Activated CD4-positive, alpha-beta T cell treated with anti-CD3 and anti-CD28 coated beads, Interleukin-2, amount 50 U/mL, for 16 hours (primary cell): ENCODE measurements at places on chromosomes 12 and 14.

GRCh38 chr14:103143506-103143905 lies 20.2 kb downstream of the TNFAIP2 start:
- DNase-seq = no peak

- peak; percentile 5 for DNase-seq
These were observed 299.7 kb upstream of the FBXO33 start for GRCh38 chr14:39731912-39732311.

DNA sequence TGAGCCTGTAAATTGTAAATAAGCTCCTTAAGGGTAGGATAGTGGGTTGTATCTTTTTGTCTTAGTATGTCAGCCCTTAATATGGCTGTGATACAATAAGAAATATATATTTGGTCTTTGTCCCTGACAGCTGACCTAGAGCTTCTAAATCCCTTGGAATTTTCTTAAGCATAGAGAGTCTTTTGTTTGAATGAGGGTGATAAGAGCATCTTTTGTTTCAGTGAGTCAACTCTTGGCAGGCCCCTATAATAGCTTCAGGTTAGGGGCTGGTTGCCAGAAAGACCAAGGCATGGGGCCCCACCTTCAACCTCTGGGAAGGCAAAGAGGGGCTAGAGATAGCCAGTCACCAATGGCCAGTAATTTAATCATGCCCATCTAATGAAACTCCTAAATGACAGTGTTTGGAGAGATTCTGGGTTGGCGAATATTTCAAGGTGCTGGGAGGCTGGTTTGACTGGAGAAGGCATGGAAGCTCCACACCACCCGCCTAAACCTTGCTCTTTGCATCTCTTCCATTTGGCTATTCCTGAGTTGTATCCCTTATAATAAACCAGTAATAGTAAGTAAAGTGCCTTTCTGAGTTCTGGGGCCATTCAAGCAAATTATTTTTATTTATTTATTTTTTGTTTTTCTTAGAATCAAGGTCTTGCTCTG lies 10.5 kb downstream of the PALS1 start:
- no peak for DNase-seq

DNA sequence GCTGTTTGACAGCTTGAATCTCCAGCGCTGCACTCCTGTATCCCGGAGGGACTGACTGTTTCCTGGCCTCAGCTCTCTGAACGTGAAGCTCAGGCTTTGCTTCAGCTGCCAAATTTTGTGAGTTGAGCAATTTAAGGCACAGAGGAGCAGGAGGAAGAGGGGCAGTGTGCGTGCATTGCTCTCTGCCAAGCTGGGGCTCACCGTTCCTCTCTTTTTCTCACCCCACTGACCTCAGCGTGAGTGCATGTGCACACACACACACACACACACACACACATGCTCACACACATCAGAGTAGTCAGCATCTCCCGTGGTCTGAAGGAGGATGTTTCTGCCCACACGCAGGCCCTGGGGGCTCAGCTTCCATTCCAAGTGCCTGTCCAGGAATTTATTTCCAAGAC lies 27.8 kb upstream of the BDKRB2 start:
- DNase-seq = no peak

DNA sequence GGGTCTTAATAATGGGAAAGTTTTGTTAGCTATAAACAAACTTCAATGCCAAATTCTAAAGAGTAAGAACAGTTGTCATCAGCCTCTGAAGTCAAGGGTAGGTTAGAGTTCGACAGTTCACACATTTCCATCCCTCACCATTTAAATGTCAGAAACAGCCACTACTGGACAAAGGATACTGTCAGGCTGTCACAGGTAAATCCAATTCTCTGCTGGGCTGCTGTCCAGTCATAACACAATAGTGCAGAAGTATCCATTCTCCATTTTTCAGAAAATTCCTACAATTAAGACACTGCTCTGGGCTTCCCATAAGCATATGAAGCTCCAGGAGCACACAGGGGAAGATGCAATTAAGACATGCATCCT lies 221.4 kb downstream of the RPS29 start:
- no peak for DNase-seq

DNA sequence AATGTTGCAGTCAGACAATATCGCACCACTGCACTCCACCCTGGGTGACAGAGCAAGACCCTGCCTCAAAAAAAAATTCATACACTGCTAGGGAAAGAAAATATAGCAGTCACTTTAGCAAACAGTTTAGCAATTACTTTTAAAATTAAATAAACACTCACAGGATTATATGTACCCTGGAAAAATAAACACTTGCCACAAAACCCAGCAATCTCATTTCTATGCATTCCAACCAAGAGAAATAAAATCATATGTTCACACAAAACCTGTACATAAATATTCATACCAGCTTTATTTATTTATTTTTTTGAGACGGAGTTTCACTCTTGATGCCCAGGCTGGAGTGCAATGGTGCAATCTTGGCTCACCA lies 20.2 kb downstream of the ATXN2 start:
- DNase-seq = no peak

DNA sequence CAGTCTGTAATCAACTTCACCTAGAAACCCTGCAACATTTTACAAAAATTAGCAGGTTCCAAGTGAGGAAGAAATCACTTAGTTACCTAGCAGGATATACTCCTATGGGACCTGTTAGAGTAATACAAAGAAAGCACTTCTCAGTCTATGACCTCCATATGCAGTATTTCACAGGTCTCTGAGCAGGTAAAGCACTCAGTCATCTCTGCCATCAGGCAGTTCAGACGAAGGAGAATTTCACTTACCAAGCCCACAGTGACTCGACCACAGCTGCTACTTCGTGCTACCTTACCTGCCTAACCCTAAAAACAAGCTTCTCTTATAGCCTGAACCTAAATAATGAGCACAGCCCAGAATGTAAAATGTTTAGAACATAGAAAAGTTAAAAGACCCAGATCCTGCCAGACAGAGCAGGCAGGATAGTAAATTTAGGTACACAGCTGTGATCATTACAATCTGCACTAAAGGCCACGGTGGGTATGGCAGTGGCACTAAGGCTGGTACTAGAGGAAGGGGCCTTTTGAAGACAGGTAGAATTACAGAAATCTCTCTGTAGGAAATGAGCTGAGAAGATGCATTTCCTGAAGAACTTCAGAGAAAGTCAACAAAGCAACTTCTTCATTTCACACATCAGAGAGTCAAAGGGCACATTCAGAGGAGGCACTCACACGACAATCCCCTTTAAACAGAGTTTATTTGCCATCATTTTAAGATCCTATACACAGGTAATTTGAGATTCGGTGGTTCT lies 35.7 kb downstream of the DCAF5 start:
- DNase-seq = no peak

DNA sequence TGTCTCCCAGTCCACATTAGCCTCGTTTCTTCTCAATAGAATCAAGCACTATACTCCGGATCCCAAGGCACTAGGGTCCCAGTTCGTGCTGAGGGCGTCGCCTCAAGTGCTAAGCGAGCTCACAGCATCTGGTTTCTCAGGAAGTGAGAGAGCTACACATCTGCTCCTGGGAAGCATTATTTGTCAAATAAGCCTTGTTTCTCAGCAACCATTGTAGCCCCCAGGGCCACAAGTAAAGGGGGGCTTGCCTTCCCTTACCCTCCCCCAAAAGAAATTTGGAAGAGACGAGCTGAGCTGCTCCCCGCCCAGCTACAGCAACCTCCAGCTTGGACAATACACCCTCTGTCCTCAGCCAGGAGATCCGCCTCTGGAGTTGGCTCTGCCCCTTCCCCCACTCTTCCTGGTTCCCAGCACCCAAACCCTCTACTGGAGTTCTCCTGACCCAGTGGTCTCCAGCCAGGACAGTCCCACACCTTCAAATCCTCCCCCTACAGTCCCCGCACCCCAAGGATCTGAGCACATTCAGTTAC lies 5.7 kb upstream of the TNS2 start:
- DNase-seq = no peak

- no peak for DNase-seq
These were observed 179.6 kb downstream of the SLC35F4 start for GRCh38 chr14:57686304-57686703.

GRCh38 chr14:96390965-96391292 lies 999 bp upstream of the AK7 start:
- DNase-seq = no peak

DNA sequence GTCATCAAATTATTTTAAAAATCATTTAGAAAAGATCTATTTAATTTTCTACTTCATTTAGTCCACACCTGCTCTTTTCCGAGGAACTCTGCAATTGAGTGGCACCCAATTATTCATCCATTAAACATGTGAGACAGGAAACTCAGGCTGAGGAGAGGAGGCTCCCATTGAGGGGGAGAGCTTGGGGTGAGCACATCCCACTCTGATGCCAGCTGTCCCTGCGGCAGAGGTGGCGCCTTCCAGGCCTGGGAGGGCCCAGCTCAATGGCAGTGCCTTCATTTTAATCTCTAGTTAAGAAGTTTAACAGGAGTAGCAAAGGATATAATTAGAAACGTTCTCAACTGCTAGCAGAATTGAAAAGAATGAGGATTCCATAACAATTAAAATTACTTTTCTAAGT lies 92.0 kb downstream of the ITPR2 start:
- no peak for DNase-seq

DNA sequence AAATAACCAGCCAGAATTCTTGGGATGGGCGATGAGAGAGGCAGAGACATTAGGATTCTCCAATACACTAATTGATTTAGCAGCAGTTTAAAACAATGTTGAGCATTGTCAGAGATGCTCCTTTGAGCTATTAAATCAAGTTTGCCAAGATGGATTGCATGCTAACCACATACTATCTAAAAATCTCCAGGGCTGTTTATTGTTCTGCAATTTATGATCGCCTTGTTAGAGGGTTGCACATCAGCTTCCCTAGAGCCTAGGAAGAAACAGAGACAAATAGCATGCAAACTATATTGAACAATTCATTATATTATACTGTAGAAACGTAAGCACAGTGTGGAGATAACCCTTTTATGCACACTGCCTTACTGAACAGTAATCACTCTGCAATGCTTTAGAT lies 599.9 kb downstream of the SOX5 start:
- no peak for DNase-seq

GRCh38 chr12:70964867-70965510 lies 44.5 kb upstream of the PTPRR start:
- no peak for DNase-seq

DNA sequence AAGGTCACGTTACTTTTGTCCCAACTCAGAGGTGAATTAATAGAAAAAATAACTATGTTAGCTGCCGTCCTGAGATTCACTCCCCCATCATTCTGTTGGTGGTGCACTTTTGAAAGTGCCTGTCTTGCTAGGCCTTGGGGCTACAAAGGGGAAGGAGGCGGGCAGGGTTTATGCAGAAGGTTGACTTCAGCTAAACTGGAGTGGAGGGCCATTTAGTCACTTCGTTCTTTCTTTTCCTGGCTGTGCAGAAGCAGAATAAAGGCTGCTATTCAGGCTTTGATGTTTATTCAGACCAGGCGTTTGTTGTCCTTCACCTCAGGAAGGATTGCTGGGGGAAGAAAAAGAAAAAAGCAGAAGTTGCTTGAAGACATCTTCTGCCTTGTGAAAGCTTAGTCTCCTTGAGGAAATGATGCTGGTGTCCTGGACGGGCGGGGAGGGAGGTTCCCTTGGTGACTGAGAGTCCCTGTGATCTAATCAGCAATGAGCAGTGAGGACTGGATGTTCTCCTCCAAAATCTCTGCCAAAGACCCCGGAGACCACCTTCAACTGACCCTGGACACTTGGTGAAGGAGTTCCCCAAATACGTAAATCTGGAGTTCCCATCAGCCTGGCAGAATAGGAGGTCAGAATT lies 4.0 kb downstream of the GLT1D1 start:
- no peak for DNase-seq

GRCh38 chr12:92034083-92034482 lies 111.6 kb downstream of the BTG1 start:
- no peak for DNase-seq

- no peak for DNase-seq
These were observed 242.3 kb downstream of the SUDS3 start for GRCh38 chr12:118618695-118619094.

DNA sequence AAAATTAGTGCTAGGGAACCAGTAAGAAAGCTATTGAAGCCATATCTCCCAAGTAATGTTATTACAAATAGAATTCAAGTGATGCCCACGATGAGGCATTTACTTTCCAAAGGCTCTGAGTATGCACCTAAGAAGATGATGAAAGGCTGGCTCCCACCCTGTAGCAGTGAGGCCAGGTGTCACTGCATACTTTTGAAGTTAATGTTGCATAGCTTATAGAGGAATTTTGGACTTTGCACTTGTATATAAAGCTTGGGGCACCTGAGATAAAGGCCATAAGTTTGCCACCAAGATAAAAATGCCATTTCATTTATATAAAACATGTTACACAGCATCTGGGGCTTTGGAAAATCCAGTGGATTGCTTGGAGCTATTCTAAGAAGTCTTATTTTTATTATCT lies 96.2 kb downstream of the PTPRB start:
- no peak for DNase-seq

- DNase-seq = no peak
These were observed 569.1 kb upstream of the TBX3 start for GRCh38 chr12:115253049-115253448.

DNA sequence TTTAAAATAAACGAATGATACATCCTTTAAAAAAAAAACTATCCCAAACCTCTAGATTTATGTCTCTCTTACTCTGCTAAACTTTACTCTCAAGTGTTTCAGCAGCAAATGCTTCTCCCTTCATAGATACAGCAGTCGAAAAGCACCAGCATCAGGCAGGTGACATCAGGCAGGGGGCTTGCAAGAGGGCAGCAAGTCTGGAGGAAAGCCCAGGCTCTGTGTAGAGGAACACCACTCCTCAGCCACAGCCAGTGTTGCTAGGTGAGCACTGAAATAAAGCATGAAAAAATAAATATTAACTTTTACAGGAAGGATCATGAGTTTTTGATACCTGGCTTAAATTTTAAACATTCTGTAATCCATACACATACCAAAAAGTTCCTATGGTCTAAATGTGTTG lies 419.4 kb downstream of the GALC start:
- DNase-seq = no peak

- no peak for DNase-seq
These were observed 377.4 kb downstream of the BCL11B start for GRCh38 chr14:98894600-98894999.
